ENCODE measurements at places on chromosomes 7 and 10. TPM values are rescaled to one million over a fixed set of nuclear protein-coding genes. Genes with fewer than 3 reads are reported as not detected.

GRCh38 chr10:132236161-132236560 is 49.4 kb downstream of the DPYSL4 start:
- no peak for DNase-seq

GRCh38 chr7:149228831-149229471 is 10.5 kb upstream of the ZNF212 start:
- no peak for DNase-seq

GRCh38 chr7:46682836-46683624 is 762.0 kb upstream of the IGFBP3 start:
- no peak for DNase-seq

GRCh38 chr7:6092953-6093354 is 61.8 kb downstream of the ANKRD61 start:
- no peak for DNase-seq

GRCh38 chr10:126227762-126228134 is 160.5 kb downstream of the ADAM12 start:
- DNase-seq: no peak

DNA sequence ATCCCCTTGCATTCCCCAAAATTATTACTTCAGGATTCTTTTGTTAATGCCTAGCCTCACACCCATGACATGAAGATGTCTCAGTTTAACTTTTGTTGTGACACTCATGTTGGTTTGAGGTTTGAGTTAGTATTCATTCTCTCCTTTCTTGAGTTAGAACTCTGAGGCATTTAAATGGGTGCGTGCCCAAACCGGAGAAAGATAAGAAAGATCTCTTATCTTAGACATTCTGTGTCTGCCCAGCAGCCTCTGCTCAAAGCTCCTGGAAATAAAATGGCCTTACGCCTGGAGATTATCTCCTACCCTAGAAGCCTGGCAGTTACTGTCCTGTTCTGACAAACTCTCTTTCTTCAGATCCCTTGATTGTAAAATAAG is 26.3 kb downstream of the WBP1L start:
- DNase-seq: no peak

GRCh38 chr7:69599286-69599954 is 1.1 kb downstream of the AUTS2 start:
- peak; percentile 69 for DNase-seq

The OPALIN gene
- polyA plus RNA-seq: not detected

- DNase-seq: no peak
Measured at GRCh38 chr10:62464308-62464707, 90.1 kb downstream of the ZNF365 start.

The TWIST1 gene
- polyA plus RNA-seq: 1.2 TPM

- DNase-seq: no peak
Measured at GRCh38 chr7:70776627-70777101, 355.3 kb upstream of the GALNT17 start.

The GPR85 gene
- not detected for polyA plus RNA-seq

DNA sequence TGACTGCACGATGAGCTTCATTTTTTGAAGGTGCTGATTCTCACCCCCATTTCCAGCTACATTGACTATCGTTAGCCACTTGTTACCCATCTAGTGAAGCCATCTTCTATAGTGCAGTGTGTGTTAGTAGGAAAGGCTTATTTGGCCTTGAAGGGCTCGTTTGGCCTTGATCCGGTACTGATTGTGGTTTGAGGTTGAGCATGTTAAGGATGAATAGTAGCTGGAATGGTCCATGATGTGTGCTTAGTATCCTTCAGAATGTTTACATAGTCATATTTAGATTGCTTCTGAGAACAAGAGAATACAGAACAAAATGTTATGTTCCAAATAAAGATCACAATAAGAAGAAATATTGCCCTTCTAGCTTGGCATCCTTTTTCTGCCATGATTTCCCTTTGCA is 591.5 kb downstream of the AUTS2 start:
- DNase-seq: no peak

DNA sequence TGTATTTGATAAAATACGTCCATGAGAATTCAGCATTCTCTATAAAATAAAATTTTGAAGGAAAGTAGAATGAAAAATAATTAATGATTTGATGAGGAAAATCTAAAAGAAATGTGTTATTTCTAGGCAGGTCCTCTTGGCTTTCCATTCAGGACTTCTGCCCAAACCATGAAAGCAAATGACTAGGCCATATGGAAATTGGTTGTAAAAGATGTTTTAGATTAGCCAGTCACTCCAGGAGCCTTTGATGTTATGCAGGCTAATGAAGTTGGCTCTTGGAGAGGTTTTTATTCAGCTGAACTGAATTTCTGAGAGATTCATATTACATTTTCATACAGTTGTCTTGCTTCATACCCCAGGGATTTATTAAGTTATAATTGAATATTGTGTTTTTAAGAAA is 452.8 kb downstream of the SDK1 start:
- DNase-seq: no peak

The MRC1 gene
- polyA plus RNA-seq: 7.9 TPM

DNA sequence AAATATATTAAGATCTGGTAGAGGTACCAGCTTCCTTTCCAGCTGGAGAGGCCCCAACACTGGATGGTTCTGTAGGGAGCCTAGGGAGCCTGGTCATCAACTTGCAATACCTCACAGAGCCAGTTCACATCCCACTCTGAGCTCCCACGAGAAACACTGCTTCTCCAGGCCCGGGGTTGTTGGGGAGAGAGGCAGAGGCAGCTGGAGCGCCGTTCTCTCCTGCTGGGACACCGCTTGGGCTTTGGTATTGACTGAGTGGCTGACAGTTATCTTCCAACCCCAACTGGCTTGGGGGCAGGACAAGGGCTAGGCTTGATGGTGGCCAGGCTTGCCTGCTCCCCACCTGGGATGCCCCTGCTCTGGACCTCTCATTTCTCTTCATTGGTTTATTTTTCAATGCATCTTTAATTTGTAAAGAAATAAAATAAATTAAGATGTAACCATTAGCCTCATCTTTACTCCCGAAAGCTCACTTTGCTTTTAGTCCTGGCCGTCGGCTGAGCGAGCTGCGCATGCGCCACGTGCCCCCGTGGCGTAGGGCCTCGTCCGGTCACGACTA is 10.0 kb upstream of the CHCHD1 start:
- DNase-seq: peak; percentile 96

DNA sequence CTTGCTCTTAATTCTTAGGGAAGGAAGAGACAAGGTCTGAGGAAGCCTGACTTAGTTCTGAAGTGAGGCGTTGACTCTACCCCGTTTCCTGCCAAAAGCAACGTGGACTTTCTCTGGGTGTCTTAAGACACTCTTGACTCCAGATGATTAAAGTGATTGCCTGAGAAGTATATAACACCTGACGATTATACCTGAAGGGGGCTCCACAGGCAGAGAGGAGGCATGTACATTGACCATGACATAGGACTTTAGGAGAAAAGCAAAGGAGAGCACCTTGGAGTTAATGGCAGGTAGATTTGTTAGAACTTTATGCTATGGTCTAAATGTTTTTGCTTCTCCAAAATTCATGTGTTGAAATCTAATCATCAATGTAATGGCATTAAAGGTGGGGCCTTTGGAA is 15.9 kb downstream of the ITGB8 start:
- DNase-seq: no peak

DNA sequence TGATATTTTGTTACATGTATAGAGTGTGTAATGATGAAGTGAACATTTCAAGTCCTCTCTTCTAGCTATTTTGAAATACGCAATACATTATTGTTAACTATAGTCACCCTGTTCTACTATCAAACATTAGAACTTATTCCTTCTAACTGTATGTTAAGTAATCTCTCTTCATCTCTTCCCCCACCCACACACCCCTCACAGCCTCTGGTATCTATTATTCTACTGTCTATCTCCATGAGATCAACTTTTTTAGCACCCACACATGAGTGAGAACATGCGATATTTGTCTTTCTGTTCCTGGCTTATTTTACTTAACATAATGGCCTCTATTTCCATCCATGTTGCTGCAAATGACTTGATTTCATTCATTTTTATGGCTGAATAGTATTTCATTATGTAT is 57.7 kb upstream of the EGR2 start:
- DNase-seq: no peak

GRCh38 chr10:26860102-26860442 is 686 bp downstream of the ABI1 start:
- peak; percentile 46 for DNase-seq

- no peak for DNase-seq
Measured at GRCh38 chr7:148702876-148703670, 4.4 kb downstream of the CUL1 start.

DNA sequence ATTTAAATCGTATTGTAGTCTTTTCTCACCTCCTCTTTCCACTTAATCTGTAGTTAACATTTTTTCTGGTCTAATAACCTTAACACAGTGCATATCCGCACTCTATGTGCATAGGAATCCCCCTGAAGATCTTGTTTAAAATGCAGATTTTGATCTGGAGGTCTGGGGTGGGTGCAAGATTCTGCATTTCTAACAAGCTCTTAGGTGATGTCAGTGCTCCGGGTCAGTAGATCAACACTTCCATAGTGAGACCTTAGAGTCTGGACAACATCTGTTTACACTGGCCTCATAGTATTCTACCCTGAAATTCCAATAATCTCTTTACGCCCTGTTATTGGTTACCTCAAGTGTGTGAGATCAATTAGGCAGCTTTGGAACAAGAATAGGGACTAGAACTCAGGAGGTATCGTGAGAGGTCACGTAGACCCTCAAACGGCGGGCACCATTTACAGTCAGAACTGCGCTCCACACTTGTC is 434 bp upstream of the PLEKHA8 start:
- no peak for DNase-seq

- no peak for DNase-seq
Measured at GRCh38 chr10:11578802-11579255, 32.6 kb downstream of the USP6NL start.

GRCh38 chr7:128036226-128036940 is 5.1 kb upstream of the LRRC4 start:
- DNase-seq: no peak

The TOMM7 gene
- 539 TPM for polyA plus RNA-seq

GRCh38 chr7:40015790-40016296 is 65.8 kb downstream of the CDK13 start:
- peak; percentile 62 for DNase-seq

- no peak for DNase-seq
Measured at GRCh38 chr7:20208651-20209307, 8.4 kb downstream of the MACC1 start.

The PALD1 gene
- polyA plus RNA-seq: 2.7 TPM

DNA sequence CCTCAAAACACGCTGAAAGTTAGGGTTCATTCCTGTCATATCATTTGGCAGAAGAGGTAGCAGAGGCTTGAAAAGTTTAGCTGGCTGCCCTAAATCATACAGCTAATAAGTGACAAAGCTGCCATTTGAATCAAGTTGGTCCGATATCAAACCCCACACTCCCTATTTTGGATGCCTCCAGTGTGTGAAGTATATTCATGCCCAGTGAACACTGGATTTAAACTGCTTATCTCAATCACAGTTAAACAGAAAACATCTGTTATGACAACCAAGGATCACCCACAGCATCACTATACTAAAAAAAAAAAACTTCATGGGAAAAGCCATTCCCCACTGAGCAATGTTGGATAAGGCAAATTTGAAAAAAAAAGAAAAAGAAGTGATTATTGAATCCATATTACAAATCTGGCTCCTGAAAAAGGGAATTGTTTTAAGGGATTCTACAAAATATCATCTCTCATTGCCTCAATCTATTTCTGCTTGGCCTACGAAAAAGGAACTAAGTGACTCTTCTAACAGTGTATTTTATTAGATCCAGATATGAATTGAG is 48.3 kb downstream of the ABCB1 start:
- DNase-seq: no peak

GRCh38 chr10:122176232-122177213 is 94.6 kb upstream of the BTBD16 start:
- DNase-seq: no peak

The HOXA2 gene
- 1.2 TPM for polyA plus RNA-seq

- no peak for DNase-seq
Measured at GRCh38 chr7:78280276-78280675, 481.7 kb downstream of the PHTF2 start.

The HERC4 gene
- polyA plus RNA-seq: 7.8 TPM

- peak; percentile 22 for DNase-seq
Measured at GRCh38 chr10:42970451-42971250, 106.2 kb upstream of the RET start.

DNA sequence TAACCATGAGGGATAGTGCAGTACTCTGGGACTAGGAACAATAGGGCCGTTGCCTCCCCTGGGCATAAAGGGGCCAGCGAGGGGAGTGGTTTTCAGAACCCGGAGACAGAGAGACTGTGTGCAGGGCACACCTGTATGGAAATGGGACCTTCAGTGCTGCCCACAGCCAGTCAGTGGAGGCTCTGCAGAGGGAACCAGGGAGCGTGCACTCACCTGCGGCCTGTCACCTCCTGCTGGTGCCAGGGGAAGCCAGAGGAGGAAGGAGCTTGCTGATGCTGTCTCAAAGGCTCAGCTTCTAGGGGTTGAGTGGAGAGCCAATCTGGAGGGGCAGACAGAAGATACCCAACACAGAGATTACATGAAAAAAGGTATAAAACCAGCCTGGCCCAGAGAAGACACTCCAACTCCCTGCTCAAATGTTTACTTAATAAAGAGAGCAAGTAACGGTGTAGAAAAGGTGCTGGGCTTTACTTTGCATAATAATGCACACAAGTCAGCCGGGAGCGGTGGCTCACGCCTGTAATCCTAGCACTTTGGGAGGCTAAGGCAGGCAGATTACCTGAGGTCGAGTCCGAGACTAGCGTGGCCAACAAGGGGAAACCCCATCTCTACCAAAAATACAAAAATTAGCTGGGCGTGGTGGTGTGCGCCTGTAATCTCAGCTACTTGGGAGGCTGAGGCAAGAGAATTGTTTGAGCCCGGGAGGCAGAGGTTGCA is 35.5 kb upstream of the WAPL start:
- peak; percentile 3 for DNase-seq

The TYW1 gene
- polyA plus RNA-seq: 5.8 TPM

The ANAPC16 gene
- 170 TPM for polyA plus RNA-seq

The FKBP6 gene
- polyA plus RNA-seq: 0.10 TPM

- DNase-seq: peak; percentile 51
Measured at GRCh38 chr7:130721486-130722277, 12.3 kb downstream of the KLF14 start.

DNA sequence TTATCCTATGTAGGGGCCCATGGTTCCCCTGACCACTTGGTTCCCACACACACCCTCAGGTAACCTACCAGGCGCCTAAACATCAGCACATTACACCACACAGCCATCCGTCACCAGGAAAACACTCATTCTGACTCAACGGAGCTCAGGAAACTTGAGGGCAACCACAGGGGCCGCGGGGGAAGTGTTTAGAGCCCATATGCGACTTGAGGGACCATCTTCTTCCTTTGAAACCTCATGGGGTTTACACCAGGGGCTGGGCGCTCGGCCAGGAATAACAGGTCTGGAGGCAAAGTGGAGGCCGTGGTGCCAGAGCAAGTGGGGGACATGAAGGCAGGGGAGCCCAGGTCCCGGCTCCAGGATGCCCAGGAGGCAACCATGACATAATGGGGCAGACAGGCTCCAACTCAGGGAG is 1.5 kb downstream of the STX1A start:
- no peak for DNase-seq

GRCh38 chr10:101351477-101351876 is 2.5 kb upstream of the BTRC start:
- no peak for DNase-seq

DNA sequence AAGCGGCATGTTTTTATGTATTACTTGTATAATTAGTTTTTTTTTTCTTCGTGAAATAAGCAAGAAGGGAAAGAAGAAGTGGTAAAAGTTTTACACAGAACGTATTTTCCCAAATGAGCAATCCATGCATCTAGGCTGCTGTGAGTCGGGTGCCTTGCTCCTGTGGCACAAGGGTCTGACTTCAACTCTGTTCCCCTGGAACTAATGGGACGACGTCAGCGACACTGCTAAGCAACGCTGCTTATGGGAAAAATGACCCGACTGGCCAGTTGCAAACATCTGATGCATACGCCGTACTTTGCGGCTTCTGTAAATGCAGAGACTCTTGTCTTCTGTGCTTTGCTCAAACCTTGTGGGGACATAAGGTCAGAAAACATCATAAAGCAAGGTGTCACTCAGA is 66.3 kb downstream of the MPP7 start:
- peak; percentile 60 for DNase-seq

All from stomach (tissue), 19 donors.